ENCODE measurements at places on chromosomes 5 and 9.
A peak's percentile ranks its signal among the peaks of the same experiment; 100 is the strongest.

- DNase-seq, result no peak
Measured at GRCh38 chr5:147830035-147830434, 1.4 kb downstream of the SPINK1 start.

- DNase-seq, result no peak
Measured at GRCh38 chr9:20988671-20989315, 42.6 kb downstream of the HACD4 start.

- no peak for DNase-seq
Measured at GRCh38 chr9:130008538-130008937, 34.5 kb downstream of the FNBP1 start.

- no peak for DNase-seq
Measured at GRCh38 chr5:74586856-74587255, 53.7 kb downstream of the ENC1 start.

- DNase-seq, result no peak
Measured at GRCh38 chr5:98463676-98464075, 309.8 kb upstream of the RGMB start.

GRCh38 chr9:99221621-99222415 lies at the start of the genes ALG2 and SEC61B:
ALG2 (minus strand) TSS chr9:99221942; CDS start chr9:99221894, 48 bp downstream.
SEC61B (plus strand) TSS chr9:99222282; CDS start chr9:99222364, 82 bp downstream.
- DNase-seq, result peak; percentile 74

- DNase-seq, result no peak
Measured at GRCh38 chr5:172342918-172343317, 59.4 kb upstream of the UBTD2 start.

- DNase-seq, result peak; percentile 53
Measured at GRCh38 chr9:78314953-78315870, 18.3 kb downstream of the PSAT1 start.

DNA sequence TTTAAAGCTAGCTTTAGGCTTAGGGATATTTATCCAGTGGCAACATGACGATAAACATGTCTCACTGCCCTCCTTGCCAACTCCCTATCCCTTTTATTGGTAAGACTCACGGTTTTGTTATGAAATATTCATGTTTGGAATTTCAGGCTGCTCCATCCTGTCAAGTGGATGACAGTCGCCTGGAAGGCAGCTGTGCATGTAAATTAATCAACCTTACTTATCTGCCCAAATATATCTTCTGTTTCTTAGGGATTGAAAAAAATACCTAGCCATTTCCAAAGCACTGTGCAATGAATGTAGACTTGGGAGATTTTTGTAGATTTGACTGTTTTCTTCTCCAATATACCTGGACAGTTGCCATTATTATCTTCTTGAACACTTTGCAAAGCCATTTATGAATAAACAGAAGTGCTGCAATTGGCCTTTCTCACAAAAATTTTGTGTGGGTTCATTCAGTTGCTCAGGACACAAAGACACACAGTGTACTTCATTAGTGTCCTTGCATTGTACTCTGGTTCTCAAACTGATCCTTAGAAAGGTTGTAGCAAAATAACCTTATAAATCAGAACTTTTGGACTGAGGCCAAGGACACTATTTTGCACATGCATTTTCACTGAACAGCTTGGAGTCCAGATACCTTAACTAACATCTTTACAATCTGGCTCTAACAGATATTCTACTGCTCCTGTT lies 889.4 kb upstream of the SEMA6A start:
- no peak for DNase-seq

- no peak for DNase-seq
Measured at GRCh38 chr5:82789095-82789494, 288.1 kb downstream of the TMEM167A start.

- no peak for DNase-seq
Measured at GRCh38 chr9:120443489-120443888, 136.5 kb downstream of the CDK5RAP2 start.

GRCh38 chr9:35071814-35072460 lies 488 bp downstream of the VCP start:
- peak; percentile 43 for DNase-seq

GRCh38 chr5:134004626-134005416 lies at the start of gene VDAC1:
VDAC1 (minus strand) TSS chr5:134004975; CDS start chr5:133993012, 11,963 bp downstream.
- peak; percentile 25 for DNase-seq

- DNase-seq, result no peak
Measured at GRCh38 chr9:109036744-109037680, 23.7 kb upstream of the CTNNAL1 start.

DNA sequence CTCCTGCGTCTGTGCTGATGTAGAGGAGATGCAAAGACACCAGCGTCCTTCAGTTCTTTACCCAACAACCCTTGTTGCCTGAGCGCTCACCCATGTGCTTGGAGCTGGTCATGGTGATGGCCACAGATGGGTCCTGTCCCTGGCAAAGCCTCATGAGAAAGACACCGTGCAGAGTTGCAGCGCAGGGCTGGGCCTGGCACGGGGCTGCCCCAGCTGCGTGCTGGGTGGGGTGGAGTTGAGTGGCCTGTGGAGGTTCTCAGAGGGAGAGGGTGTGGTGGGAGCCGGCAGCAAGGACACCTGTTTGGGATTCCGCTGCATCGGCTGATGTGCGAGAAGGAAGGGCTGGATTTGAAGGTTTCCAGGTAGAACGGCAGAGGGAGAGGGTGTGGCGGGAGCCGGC lies 125.2 kb upstream of the CACNA1B start:
- no peak for DNase-seq

DNA sequence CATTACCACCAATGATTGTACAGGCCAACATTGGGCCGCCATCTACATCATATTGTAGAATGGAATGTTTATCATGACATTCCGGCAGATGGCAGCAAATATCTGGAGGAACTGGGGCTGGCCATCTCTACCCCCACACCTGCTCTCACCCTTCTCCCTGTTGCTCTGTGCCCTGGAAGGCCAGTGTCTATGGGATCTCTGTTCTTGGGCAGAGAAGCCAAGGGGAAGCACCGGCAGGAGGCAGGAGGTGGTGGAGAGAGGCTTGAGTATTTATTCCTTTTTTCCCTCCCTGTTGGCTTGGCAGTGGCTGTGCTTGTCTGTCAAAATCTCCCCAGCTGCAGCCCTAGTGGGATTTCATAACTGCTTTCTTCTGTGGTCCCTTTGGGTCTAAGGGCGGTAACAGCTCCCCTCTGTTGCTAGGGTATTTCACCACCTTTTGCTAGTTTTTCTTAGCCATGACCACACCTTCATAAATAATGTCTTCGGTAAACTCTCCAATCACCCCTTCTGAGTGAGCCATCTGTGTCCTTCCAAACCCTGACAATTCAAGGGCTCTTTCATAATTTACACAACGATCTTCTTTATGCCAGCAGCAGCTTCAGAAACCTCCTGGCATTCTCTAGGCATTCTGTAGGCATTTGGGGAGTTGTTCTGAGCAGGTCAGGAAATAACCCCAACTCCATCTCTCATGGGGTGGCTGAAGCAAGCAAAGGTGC lies 225.8 kb downstream of the MELK start:
- DNase-seq, result no peak

DNA sequence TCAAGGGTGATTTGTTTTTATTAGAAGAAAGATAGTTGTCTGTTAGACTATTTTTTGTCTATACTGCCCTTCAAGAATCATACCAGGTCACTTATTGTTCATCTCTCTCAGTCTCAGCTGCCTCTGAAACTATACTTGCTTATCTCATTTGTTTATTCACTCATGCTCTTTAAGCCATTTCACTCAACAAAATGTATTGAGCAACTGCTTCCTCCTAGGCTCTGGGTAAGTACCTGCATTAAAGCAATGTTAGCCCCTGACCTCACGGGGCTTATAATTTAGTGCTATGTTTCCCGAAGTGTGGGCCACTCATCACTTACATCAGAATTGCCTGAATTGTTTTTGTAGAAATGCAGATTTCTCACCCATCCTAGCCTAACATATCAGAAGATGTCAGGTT lies 100.9 kb downstream of the DPYSL3 start:
- DNase-seq, result no peak

- no peak for DNase-seq
Measured at GRCh38 chr5:145104106-145104505, 731.0 kb downstream of the PRELID2 start.

- no peak for DNase-seq
Measured at GRCh38 chr9:93112116-93112863, 16.3 kb downstream of the CARD19 start.

- no peak for DNase-seq
Measured at GRCh38 chr9:130765137-130766020, 69.7 kb upstream of the ABL1 start.

- DNase-seq, result no peak
Measured at GRCh38 chr5:10162468-10162867, 87.2 kb downstream of the ATPSCKMT start.

- DNase-seq, result no peak
Measured at GRCh38 chr9:33418090-33418489, 15.7 kb upstream of the AQP7 start.

DNA sequence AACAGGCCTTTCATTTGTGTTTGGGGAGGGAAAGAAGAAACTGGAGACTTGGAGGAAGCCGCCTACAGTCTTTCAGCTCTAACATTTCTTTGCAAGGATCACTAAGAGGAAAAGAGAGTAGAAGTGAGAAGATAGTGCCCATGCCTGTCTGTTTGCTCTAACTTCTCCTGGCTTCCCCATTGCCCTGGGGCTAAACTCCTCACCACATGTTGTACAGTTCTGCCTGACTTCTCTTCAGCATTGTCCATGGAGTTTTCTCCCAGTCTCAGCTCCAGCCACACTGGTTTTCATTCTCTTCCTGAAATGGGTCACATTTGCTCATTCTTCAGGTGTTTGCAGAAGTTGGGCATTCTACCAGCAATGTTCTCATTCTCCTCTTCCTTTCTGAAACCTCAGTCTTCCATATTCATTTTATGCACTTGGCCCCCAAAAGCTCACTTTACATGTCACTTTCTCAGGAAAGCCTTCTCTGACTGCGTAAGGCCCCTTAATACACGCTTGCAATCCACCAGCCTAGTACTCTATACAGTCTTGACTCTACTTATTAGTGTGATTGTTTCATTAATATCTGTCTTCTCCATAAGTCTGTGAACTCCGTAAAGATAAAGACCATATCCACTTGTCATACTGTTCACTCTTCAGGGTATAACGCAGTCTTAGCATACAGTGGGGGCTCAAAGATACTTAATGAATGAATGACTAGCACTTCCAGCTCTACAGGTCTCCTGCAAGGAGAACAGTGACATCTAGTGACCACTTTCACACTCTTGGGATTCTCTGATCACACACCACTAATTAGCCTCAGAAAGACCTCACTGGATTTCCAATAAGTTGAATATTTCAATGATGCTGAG lies 40.2 kb upstream of the TRIM32 start:
- no peak for DNase-seq

DNA sequence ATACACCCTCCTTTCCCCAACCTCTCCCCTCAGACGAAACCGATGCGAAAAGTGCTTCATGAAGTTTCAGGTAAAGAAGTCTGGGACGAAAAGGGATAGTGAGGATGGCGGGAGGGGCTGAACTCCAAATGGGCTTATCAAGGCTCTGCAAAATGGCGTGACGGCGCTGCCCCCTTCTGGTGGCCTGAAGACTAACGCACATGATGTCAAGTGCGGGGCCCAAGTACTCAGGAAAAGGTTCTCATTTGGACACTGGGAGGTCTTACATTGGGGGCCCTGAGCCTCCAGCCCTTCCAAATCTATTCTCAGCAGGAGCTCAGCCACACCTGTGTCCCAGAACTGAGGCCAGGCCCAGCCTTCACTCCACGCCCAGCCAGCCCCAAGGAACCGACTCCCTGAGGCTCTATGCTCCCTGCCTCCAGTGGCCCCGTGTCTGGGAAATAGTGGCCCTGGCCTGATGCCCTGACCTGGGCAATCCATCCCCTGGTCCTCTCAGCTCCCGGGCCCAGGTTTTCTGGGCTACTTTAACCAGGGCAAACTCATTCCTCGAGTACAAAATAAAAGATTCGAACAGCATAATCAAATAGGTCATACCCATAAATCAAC lies 119.9 kb downstream of the KCNIP1 start:
- DNase-seq, result no peak

- peak; percentile 19 for DNase-seq
Measured at GRCh38 chr5:34914671-34915138, 599 bp downstream of the RAD1 start.

DNA sequence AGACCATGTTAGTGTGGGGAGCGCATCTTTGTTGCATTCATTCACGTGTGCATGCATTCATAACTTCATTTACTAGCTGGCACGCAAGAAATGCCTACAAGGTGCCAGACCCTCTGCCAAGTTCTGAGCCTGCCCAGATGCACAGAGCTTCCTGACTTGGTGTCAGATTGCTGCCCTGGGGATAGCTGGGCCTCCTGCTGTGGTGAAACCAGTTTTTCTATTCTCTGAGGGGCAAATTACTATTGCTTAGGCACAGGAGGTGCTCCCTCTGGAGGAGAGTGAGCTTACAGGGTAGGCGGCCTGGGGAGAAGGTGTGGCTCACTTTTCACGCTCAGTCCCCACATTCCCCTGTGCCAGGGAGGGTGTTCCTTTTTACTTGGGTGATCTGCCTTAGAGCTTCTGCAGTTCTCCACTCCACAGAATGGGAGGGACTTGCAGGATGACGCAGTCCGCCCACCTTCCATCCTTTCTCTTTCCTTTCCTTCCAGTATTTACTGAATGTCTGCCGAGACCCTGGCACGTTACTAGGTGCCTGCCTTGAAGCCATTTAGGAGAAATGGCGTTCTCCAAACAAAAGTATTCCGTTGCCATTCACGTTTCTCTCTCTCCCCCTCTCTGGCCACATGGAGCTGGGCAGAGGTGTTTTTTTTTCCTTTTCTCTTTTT lies 27.9 kb upstream of the CTNNA1 start:
- DNase-seq, result no peak

GRCh38 chr5:107513337-107514085 lies 157.2 kb downstream of the EFNA5 start:
- DNase-seq, result no peak

DNA sequence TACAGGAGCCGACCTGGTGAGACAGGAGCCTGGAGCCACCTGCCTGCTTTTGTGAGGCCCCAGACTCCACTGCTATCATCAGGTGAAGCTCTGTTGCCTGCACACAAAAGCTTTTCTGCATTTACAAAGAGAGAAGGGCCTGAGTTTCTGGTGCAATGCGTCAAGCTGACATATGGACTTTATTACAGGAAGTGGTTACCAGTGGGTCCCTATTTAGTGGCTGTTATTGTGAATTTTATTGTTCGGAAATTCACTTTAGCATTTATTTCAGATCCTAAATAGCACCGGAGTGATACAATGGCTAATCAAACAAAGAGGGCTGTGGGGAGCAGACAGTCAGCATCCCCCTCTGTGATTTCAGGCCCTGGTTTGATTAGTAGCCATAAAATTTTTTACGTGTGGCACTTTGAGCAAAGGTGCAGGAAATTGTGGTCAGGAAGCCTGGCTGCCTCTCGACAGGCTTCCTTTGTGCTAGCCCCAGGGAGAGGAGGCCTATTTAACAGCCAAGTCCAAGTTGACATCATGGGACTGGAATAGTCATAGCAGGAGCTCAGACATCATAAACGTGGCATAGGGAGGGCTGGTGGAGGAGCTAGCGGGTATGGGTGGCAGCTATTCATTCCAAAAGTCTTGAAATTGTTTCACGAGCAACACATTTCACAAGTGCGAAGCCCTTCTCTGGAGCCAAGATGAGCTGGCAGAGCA lies 8.4 kb downstream of the TGFBI start:
- DNase-seq, result peak; percentile 65

- no peak for DNase-seq
Measured at GRCh38 chr9:16010221-16010620, 457.4 kb downstream of the CCDC171 start.

DNA sequence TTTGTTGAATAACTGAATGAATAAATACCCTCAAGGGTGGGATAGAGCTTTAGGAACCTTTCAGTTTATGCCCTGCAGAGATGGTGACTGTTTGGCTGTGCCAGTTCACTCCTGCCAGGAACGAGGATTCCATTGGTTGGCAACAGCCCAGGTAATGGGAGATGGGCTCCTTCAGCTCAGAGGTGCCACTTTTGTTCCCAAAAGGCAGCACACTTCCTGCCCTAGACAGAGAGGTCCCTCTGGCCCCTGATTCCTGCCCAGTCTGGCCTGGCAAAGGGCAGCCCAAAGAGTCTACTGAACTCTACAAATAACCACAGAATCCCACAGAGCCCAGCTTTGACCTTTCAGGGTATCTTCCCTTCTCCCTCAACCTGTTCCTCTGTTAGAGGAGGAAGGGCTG lies 1.6 kb downstream of the C9orf152 start:
- DNase-seq, result no peak
